Activated CD8-positive, alpha-beta memory T cell treated with anti-CD3 and anti-CD28 coated beads for 4 hours (primary cell): ENCODE measurements at places on chromosomes 4 and X.

- DNase-seq = no peak
Measured at GRCh38 chr4:40419231-40419912, 84.2 kb downstream of the CHRNA9 start.

GRCh38 chr4:161655148-161655547, 508.7 kb downstream of the FSTL5 start:
- no peak for DNase-seq

GRCh38 chr4:8705161-8706145, 112.9 kb downstream of the CPZ start:
- DNase-seq = no peak

DNA sequence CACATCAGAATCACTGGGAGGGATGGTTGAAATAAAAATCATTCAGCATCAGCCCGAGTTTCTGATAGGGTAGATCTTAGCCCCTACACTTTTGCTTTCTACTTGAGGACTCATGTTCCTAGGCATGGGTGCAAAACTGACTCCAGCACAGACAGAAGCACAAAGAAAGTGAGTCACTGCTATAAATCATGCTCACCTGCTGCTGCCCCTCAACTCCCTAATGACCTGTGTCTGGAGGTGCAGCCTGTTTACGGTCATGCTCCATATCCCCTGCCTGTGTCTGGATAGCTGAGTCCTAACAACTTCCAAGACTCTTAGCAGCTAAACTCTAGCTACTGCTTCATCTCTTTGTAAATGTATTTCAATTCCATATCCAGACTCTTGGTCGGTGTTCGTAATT, 57.8 kb downstream of the ADGRA3 start:
- DNase-seq = no peak

- DNase-seq = no peak
Measured at GRCh38 chr4:104451573-104451972, 43.1 kb downstream of the CXXC4 start.

- no peak for DNase-seq
Measured at GRCh38 chrX:42778096-42778495, at the start of gene PPP1R2C. Gene PPP1R2C, minus strand, starts transcription at chrX:42778163. Its CDS starts 84 bp downstream, at chrX:42778079.
